NCI-H1417 (cell line): ENCODE measurements at places on chromosomes 2 and 18.

- DNase-seq: peak; percentile 78
These were observed 38.5 kb downstream of the PNO1 start for GRCh38 chr2:68196120-68196716.

DNA sequence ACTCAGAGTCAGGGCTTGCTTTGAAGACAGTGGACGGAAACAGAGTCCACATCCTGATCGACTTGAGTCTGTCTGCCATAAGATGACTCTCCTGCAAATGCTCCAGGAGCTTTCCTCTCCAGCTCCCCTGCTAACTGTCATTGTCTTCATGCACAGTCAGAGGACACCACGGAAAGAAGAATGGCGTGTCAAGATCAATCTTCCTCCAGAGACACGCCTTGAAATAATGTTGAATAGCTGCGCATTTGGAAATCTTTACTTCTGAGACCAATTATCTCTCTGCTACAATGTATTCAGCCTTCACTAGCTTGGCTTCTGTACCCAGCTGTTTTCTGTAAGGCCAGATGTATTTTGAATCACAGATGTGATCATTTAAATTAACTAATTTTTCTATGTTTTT, 457.2 kb downstream of the CDH2 start:
- DNase-seq: no peak

- no peak for DNase-seq
These were observed 5.4 kb downstream of the TRAF3IP1 start for GRCh38 chr2:238325694-238326093.

GRCh38 chr18:50586710-50587109, 26.8 kb downstream of the MAPK4 start:
- DNase-seq: no peak
